ENCODE measurements at places on chromosomes 3 and 15. TPM values are rescaled to one million over a fixed set of nuclear protein-coding genes. Genes with fewer than 3 reads are reported as not detected.

NEK11 gene
- 9.5 TPM for total RNA-seq

CFAP91 gene
- 0.90 TPM for total RNA-seq

DNA sequence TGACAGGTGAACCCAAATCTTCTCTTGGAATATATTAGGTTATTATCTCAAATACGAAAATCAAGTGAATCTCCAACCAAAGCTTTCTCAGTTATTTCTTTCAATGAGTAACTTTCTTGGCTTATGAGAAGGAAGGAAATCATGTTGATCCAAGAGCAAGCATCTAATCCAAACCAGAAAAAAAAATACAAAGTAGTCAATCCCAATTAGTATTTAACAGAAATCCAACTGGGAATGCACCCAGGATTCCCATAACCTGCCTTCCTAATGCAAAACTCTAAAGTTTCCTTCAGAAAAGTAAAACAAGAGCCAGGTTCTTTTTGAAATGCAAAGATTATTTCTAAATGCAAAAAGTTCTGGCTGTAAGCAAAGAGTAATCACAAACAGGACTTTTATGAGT, 289.3 kb downstream of the SHOX2 start:
- no peak for DNase-seq

DNA sequence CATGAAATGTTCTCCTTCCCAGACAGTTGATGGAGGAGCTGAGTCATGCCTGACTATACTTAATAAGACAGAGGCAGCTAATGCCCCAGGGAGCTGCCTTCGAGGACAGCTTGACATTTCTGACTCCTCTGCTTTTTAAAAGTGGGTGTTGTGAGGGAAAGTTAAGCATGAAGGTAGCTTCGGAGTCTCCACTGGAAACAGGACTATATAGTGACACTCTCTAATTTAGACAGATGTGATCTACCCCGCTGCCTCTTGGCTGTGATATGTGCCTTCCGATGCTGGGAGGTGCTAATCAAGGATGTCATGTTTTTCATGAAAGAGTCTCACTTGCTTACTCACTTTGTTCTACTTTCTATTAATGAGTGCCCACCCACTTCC, 72.7 kb downstream of the IL1RAP start:
- DNase-seq, result no peak

GRCh38 chr3:197468167-197468566, 87.6 kb downstream of the BDH1 start:
- DNase-seq, result no peak

TJP1 gene
- 79.1 TPM for total RNA-seq

- no peak for DNase-seq
Observed at GRCh38 chr3:11671648-11672100, 28.0 kb upstream of the VGLL4 start.

DNA sequence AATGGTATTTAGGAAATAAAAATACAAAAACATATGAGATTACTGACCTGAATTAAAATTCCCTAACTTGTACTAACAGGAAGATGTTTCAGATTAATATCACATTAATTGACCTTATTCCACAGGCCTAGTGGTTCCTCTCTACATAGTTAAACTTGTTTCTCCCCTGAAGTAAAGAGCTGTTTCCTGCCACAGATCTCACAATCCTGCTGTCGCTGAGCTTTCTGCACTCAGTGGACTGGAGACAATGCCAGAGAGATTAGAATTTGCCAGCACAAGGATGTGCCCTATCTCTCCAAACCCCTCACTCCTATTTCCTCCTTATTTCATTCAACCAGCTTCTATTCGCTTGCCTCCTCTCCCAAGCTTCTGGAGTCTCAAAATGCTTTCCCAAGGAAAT, 130.6 kb downstream of the CTNNB1 start:
- no peak for DNase-seq

GRCh38 chr3:194003114-194004057, 132.6 kb upstream of the HES1 start:
- peak; percentile 71 for DNase-seq

GRCh38 chr15:30056166-30056565, 26.6 kb upstream of the GOLGA8J start:
- no peak for DNase-seq

GRCh38 chr15:63599401-63600000, 2.3 kb downstream of the FBXL22 start:
- DNase-seq, result no peak

All from Panc1 (cell line).